Hepatic stellate cell (primary cell): ENCODE measurements at places on chromosomes 12 and 14.

DNA sequence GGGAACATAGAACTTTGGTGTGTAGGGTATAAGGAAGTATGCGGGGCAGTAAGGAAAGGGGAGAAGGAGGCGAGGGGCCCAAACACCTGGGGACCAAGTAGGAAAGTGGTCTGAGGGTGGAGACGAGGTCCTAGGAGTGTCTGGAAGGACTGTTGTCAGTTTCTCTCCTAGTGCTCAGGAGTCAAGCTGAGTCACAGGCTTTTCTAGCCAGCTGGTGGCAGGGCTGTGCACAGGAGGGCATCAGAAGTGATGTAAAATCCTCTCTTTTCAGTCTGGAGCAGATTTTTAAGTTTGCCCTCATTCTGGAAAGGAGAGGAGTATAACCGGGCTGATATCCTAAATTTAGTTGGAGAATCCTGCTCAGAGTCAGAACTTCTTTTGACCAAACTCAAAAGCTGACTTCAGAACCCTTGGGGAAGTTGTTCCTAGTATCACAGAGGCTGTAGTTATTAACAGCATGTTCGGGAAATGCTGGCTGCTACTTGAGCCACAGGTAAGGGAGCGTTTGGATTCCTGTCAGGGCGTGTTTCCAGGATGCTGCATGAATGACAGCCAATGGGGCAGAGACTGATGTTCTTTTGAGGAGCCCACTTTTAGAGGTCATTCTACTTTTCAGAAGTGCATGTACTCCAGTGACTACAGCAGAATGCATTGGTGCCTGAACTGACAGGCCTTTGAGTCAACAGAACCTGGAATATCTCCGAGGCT lies 19.3 kb downstream of the ZNF664 start:
- DNase-seq, result no peak

GRCh38 chr12:78864403-78864869 lies at the start of gene SYT1:
SYT1 (plus strand) TSS chr12:78864774.
- peak; percentile 91 for DNase-seq

DNA sequence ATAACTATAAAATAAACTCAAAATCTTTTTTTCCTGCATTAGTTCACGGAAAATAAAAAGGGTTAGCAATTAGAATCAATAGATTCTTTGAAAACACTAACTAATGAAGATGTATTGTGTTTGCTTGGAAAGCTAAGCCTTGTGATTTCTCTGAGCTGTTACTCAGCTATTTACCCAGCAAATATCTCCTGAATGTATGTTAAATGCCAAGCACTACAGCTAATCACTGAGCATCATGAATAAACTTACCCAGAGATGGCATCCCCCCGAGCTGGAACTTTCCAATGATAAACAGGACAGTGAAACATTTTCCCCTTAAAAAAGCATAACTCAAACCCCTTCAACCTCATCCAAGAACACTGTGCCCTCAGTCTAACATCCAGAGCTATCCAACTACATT lies 71.2 kb downstream of the SLC2A13 start:
- no peak for DNase-seq

DNA sequence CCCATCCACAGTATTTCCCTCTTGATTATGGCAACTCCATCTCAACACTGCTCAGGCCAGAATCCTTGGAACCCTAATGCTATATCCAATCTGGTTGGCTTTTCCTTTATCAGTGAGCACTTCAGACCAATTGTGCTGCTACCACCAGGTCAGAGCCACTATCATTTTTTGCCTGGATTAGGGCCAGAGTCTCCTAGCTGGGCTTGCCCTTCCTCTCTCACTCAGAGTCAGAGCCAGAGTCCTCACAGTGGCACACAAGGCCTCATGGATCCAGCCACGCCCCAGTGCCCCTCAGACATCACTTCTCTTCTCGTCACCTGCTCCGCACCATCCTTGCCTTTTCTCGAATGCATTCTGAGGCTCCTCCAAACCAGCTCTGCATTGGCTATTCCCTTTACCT lies 211.1 kb downstream of the ANO6 start:
- no peak for DNase-seq

GRCh38 chr12:41473441-41473840 lies 285.3 kb downstream of the PDZRN4 start:
- DNase-seq, result no peak

GRCh38 chr14:99323603-99324185 lies 51.7 kb upstream of the BCL11B start:
- DNase-seq, result no peak

DNA sequence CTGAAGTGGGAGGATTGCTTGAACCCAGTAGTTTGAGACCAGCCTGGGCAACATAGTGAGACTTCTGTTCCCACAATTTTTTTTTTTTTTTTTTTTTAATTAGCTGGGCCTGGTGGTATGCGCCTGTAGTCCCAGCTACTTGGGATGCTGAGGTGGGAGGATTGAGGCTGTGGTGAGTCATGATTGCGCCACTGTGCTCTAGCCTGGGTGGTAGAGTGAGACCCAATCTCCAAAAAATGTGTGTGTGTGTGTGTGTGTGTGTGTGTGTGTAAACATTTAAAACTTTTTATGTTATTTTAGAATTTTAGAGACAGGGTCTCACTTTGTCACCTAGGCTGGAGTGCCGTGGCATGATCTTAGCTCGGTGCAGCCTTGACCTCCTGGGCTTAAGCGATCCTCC lies 6.8 kb downstream of the PPP1R36 start:
- DNase-seq, result no peak

- no peak for DNase-seq
Observed at GRCh38 chr12:114481200-114481535, 75.2 kb upstream of the TBX5 start.
